ENCODE measurements at places on chromosomes 4 and X. TPM values are rescaled to one million over a fixed set of nuclear protein-coding genes. Genes with fewer than 3 reads are reported as not detected.

GRCh38 chr4:165921546-165921945 lies 48.5 kb downstream of the TLL1 start:
- no peak for DNase-seq

DNA sequence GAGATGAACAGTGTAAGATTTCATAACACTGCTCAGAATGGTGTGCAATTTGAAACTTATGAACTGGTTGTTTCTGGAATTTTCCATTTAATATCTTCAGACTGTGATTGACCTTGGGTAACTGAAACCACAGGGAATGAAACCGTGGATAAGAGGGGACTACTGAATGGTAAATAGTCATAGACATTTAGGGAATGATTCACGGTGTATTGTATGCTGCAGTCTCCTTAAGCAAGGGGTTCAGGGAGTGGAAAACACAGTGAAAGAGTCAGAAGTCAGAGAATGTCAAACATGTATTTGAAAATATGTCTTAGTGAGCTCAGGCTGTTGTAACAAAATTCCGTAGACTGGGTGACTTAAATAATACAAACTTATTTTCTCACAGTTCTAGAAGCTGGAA lies 398.2 kb upstream of the DIPK2B start:
- no peak for DNase-seq

DNA sequence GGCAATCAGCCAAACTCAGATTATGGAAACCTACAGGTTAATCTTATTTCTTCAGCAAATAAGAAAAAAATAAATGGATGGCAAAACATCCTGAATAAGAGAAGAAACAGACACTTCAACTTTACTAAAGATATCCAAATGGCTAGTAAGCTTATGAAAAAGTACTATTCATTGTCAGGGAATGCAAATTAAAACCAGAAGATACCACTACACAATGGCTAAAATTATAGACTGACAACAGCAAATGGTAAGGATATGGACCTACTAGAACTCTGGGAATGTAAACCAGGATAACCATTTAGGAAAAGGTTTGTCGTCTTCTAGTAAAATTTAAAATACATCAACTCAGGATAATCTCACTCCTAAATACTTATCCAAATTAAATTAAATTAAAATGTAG lies 24.3 kb downstream of the GRSF1 start:
- no peak for DNase-seq

Gene RASL11B
- 14.5 TPM for total RNA-seq

Gene RASGEF1B
- total RNA-seq: 8.4 TPM

Gene NAP1L2
- total RNA-seq: 8.9 TPM

DNA sequence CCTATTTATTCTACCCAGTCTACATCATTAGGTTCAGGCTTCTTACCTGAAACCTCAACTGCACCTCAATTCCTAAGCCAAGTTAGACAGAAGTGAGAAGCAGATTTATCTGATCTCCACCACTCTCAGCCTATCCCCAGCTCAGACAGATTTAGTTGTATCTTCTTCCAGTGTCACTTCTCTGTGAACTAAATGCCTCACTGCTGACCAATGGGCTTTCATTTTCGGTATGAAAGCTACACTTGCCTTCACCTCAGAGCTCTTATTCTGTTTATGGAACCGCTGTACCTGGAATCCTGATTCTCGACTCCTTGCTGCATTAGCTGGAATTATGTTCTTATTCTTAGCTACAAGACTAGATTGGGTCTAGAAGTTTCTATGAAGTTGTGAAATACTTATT lies 833.2 kb downstream of the CCSER1 start:
- DNase-seq: no peak

DNA sequence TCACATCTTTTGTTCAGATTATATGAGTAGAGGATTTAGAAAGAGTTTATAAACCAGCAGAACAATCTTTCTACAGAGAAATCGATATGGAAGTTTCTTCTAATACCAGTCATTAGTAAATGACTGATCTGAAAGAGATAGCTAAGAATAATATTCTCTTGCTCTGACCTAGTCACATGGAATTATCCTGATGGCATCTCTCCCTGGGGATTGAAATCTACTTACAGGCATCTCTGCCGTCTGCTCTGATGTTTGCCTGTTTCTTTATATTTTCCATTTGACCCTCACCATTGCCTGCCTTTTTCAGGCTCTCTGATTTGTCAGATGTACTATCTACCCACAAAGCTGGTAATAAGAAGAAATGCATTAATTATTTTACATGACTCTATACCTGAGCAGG lies 1157.3 kb downstream of the PCDH7 start:
- DNase-seq: no peak

- no peak for DNase-seq
Measured at GRCh38 chr4:146062340-146062739, 113.2 kb upstream of the LSM6 start.

- DNase-seq: peak; percentile 81
Measured at GRCh38 chrX:153708415-153708814, 15.8 kb downstream of the BCAP31 start.

DNA sequence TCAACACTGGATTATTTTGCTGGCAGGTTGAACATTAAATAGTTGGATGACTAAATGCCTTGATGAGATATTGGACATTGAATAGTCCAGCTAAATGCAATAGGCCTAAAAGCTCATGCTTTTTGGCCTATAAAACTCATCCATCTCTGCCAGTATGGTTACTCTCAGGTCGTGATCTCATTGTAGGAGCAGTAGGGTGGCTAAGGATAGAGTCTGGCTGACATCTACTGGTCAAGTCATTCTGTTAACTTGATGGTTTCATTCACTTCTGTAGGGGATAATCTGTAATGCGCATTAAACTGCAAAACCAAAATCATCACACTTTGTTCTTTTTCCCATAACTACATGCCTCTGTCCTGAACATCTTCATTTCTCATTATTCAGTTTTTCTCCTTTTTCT lies 227.0 kb downstream of the DKK2 start:
- no peak for DNase-seq

Gene AWAT2
- not detected for total RNA-seq

Gene LEF1
- total RNA-seq: 20.7 TPM

GRCh38 chr4:3747581-3747904 lies 18.6 kb upstream of the ADRA2C start:
- DNase-seq: no peak

- DNase-seq: no peak
Measured at GRCh38 chr4:65508168-65508567, 162.1 kb downstream of the EPHA5 start.

Gene EPGN
- total RNA-seq: 0.96 TPM

DNA sequence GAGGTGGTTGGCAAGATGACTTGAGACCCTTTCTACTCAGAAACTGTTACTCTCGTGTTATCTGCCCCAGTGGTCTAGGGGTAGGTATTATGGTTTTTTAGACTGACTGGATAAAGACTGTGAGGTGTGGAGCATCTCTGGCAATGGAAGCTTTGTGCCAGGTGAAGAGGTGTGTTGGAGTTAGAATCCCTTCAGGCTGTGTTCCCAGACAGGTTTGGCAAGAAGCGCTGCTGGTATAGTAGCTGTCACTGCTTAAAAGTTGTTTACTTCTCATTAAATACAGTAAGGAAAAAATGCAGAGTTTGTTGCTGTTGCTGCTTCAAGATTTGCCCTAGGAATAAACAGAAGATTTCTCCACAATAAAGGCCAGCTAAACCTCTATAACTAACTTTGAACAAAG lies 35.3 kb downstream of the AREG start:
- DNase-seq: no peak

Gene PDZD4
- 10.6 TPM for total RNA-seq

- no peak for DNase-seq
Measured at GRCh38 chrX:10904220-10904619, 206.9 kb upstream of the HCCS start.

GRCh38 chr4:151992332-151993154 lies 231.7 kb upstream of the GATB start:
- no peak for DNase-seq

Gene GPR78
- 1.4 TPM for total RNA-seq

DNA sequence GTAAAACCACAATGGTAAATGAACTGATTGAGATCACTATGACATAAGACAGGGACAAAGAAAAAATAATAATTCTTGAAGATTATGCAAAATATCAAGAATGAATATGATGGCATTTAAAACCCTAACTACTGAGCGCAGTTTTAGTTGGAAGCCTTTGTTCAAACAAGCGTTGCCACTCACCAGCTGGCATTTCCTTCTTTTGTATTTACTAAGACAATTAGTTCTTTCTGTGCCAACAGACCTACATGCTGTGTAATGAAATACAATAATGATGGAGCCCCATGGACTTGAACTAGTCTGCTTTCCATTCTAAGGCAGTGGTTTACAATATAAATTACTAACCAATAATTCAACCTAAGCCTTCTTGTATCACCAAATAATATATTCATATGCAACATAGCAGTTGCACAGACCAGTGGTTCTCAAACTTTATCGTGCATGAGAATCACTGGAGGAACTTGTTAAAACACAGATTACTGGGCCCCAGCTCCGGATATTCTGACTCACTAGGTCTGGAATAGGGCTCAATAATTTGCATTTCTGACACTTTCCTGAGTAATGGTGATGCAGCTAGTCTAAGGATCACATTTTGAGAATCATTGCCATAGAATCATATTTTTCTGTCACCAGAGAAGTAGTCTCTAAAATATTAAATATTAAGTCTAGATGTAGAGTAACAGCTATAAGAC lies 196.4 kb upstream of the MAGEB18 start:
- no peak for DNase-seq

Gene CCSER1
- total RNA-seq: 94.5 TPM

DNA sequence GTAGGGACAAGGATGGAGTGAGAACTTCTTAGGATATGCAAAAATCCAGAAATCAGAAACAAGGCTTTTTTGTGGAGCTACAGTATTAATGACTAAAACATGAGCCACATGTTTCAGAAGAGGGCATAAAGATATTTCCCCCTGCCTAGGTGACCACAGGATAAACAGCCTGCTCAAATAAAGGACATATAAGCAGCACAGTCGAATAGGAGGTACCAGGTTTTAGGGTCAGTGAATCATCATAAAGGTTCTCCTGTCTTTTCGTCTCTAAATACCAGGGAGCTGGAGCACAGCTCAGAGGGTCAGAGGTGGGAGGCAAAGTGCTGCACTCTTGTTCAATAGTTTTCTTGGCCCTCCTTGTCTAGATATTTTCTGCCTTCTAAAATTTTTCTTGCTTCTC lies 211.9 kb upstream of the HS3ST1 start:
- no peak for DNase-seq

DNA sequence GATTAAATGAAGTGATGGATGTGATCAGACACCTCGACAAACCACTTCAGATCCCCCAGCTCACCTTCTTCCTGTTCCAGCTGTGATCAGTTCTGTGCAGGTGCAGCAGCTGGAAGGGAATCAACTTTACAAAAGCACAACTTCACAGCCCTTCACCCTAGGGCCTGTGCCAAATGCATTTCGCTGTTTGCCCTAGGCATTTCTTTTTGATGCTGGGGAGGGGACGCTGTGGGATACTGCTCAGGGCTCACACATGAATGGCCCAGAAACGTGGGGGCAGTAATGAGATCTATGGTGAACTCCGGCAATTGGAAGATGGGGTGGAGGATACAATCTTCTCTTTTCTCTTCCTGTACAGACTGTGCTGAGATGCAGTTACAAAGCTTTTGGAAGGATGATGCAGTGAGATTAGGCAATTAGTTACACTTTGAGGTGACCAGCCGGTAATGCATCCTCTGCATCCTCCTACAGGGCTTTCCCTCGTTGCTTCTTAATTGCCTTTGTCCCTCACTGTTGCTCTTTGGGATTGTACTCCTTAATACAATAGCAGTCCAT lies 215.1 kb upstream of the PITX2 start:
- no peak for DNase-seq

DNA sequence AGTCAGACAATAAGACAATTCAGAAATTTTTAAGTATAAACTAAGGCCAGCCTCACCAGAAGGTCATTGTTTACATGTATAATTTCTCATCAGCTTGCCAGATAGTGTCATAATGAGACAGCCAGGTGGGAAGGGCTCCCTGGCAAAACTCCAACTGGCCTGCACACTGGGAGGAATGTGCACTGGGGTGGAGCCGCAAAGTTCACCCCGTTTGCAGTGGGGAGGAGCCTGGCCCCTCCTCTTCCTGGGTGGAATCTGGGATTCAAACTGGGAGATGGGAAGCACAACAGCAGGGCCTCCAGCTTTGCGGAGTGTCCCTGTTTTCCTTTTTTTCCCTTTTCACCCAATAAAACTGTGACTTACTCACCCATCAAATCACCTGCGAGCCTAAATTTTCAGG lies 329.9 kb downstream of the SMARCA1 start:
- no peak for DNase-seq

DNA sequence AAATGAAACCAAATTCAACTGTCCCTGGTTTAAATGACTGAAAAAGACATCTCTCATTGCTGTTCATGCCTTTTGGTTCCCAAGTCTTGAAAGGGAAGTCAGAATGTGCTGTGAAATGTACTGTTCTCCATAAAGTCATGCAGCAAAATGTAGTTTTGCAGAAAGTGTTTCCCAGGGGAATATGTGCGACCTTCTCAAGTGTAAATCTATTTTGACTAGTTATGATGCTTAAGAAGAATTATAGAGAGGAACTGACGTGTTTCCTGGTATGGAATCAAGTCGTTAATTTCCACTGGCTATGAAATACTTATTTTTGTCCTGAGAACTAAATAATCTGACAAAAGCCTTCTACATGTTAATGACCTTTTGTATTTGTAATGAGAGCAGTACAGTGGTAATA lies 223.1 kb downstream of the CLCN4 start:
- no peak for DNase-seq

GRCh38 chr4:1243451-1244080 lies 5.4 kb downstream of the CTBP1 start:
- DNase-seq: no peak

- DNase-seq: no peak
Measured at GRCh38 chr4:114811564-114812301, 213.1 kb downstream of the UGT8 start.

DNA sequence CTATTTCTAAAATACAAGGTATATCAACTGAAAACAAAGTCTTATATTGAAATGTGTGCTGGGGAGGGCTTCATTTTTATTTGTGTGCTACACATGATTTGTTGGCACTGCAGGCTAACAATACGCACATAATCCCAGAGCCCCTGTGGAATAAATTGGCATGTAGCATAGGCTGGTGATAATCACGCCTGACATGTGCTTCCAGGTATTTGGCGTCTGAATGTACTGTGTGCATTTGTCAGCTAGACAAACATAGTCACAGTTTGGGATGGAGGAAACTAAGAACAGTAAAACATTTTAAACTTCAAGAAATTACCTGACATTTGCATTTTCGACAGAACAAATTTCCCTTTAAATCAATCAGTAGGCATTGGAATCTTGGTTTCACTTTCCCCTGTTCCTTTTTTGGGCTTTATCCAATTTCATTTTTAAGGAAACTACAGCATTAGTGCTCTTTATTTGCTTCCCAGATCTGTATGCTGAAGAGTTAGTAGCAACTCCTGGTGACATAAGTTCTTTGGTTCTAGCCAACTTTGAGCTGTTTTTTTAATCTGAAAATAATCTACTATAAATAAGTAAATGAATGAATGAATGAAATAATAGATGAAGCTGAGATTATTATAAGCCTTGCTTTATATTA lies 472.3 kb downstream of the PDHA2 start:
- DNase-seq: no peak

- DNase-seq: no peak
Measured at GRCh38 chrX:117898226-117898625, 218.4 kb downstream of the KLHL13 start.
